ENCODE measurements at places on chromosomes 16 and 17.

GRCh38 chr17:47199627-47200324 is 9.4 kb upstream of the MYL4 start:
- DNase-seq = no peak

GRCh38 chr16:80299416-80299815 is 241.4 kb upstream of the DYNLRB2 start:
- no peak for DNase-seq

DNA sequence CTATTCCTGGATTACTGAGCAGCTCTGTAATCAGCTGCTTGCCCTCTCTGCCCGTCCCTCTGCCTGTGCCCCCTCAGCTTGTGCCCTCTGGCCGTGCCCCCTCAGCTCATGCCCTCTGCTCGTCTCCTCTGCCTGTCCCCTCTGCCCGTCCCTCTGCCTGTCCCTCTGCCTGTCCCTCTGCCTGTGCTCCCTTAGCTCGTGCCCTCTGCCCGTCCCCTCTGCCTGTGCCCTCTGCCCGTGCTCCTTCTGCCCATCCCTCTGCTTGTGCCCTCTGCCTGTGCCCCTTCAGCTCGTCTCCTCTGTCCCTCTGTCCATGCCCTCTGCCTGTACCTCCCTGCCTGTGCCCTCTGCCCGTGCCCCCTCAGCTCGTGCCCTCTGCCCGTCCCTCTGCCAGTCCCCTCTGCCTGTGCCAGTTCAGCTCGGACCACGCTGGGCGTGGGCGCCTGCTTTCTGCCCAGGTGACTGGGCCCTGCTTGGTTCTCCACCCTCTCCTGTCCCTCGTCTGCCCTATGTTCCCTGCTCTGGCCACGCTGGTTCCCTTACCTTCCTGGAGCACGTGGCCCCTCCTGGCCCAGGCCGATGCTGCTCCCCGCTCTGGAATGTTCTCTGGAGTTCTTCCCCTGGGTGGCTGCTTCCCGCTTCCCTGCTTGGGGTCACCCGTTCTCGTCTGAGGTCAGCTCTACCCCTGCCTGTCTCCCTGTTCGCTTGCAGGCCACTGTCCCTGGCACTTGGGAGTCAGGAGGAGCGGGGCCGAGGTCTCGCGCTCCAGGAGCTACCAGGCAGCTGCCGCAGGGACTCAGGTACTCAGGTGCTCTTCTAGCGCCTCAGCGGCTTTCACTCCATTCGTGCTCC is 63.9 kb downstream of the BANP start:
- DNase-seq = no peak

DNA sequence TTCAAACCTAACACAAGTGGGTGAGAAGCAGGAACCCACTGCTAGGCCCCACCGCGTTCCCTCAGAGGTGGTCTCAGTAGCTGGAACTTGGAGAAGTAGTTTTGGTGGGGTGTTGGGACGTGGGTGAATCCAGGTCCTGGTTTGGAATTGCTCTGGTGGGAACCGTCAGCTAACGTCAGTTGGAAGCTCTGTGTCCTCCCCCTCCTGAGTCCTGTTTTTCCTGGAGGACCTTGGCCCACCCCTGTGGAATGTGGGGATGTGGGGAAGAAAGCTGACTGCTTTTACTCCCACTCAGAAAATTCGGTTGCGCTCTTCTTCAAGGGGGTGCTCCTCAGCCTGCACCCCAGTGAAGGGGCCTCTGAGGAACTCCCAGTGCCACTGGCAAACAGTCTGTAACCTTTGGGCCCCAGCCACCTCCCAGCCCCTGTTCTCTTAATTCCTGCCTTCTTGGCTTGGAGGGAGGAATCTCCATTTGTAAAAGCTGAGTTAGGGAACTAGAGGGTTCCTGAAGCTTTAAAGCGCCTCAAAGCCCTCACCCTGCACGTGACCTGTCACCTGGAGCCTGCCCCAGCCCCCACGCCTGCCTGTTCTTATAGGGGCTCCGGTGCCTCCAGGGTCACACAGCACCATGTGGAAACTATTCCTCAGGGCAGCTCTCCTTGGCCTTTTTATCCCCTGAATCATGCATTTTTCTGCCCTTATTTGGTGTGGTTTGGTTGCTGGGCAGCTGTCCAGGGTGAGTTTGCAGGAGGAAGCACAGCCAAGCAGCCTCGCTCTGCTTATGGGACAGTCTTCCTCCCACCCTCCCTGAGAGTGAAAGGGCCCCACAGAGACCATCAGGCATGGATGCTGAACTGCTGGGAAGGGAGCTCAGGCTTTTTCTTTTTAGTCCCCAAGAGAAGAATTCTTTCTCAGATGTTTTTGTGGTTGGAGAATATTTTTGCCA is 16.2 kb upstream of the NAGLU start:
- no peak for DNase-seq

GRCh38 chr17:79955167-79955549 is 80.5 kb downstream of the TBC1D16 start:
- DNase-seq = no peak

Measured in frontal cortex (tissue), 4 donors.